ENCODE measurements at places on chromosomes 4 and X.

DNA sequence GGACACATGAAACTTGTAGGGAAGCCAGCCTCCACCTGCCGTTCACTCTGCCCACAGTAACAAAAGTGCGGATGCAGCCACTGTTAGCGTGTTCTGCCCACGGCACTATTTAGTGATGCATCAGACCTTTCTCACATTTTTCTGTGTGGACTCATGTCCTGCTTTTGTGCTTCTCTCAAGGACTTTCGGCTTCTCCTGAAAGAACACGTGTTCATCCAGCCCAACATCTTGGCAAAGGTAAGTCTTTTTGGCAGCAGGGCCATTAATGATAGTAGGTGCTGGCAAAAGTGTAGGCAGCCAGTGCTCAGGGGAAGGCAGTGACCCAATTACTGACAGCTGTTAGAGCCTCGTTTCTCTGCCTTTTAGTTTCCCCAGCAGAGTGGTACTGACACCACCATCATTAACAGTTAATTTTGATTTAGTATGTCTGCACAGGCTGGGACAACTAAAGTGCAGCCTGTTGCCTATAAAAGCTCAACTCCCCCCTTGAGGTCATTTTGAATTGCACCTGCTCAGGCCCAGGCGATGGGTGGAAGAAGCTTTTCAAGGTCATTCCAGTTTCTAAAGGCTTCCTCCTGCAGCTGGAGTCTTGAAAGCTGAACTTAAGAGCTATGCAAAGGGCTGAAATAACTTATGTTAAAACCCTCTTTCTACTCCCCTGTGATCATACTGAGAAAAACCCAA is 54.5 kb upstream of the HPSE start:
- no peak for DNase-seq

DNA sequence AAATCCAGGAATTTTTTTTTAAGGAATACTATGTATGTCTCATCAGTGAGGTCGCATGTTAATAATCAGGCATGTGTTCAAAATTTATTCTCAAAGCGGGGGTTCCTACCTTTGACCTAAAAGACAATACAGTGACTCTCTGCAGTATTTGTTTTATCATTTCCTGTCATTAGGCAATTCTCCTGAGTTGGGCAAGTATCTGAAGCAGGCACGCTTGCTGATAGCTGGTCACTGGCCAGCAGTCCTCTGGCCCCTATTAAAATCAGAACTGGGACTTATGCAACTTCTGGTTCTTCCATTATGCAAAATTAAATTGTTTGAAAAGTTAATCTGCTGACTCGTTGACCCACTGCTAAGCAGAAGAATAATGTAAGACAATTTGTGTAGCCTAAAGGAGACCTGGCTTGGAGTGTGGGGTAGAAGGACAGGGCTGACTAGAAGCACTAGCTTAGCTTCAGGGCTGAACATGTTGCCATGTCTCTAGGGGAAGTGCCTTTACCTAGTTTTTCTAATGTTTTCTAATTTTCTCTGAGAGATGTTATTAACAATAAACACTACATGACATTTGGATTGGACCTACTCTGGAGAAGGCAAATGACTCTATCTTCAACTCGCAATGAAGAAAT is 36.0 kb upstream of the GABRA2 start:
- no peak for DNase-seq

DNA sequence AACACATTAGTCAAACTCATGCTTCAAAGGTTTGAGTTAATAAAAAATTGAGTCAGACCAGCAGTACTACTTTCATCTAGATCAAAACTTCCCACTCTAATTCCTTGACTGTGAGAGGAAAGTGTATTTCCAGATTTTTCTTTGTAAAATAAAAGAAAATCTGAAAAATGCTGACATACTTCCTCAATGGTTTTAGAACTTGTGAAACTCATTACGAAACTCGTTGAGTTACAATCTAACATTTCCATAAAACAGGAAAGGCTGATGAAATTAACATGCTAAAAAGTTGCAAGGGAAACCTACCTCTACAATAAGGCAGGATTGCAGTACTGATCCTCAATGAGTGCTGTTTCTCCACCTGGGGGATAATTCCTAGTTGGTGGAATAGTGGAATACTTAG is 217.8 kb upstream of the HCCS start:
- no peak for DNase-seq

DNA sequence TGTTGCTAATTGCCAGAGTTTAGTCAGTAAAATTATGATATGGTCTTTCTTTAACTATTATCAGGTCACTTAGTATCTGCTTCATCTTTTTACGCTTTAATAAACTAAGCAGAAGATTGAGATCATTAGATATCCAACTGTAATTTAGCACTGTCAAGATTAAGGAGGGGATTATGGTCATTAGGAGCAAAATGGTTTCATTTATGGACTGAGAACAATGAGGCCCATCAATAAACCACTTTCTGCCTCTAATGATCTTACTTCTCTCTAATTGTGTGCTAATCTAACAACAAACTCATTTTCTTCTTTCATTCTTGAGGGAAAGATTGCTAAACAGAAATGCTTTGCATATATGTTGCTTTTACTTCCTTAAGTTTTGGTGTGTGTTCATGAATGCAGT is 340.4 kb downstream of the RPA4 start:
- DNase-seq, result no peak

GRCh38 chr4:188091-188490 is 63.8 kb downstream of the ZNF718 start:
- no peak for DNase-seq

- DNase-seq, result peak; percentile 76
These were observed 183.2 kb downstream of the FBXW7 start for GRCh38 chr4:152352622-152353116.

GRCh38 chr4:24980064-24980690 is 50.6 kb downstream of the LGI2 start:
- DNase-seq, result peak; percentile 42

GRCh38 chrX:57453901-57454300 is 137.9 kb upstream of the ZXDB start:
- DNase-seq, result peak; percentile 11

GRCh38 chrX:6053141-6053540 is 175.5 kb downstream of the NLGN4X start:
- DNase-seq, result peak; percentile 37

GRCh38 chrX:71660562-71661416 is 6.6 kb upstream of the LOC101059915 start:
- no peak for DNase-seq

DNA sequence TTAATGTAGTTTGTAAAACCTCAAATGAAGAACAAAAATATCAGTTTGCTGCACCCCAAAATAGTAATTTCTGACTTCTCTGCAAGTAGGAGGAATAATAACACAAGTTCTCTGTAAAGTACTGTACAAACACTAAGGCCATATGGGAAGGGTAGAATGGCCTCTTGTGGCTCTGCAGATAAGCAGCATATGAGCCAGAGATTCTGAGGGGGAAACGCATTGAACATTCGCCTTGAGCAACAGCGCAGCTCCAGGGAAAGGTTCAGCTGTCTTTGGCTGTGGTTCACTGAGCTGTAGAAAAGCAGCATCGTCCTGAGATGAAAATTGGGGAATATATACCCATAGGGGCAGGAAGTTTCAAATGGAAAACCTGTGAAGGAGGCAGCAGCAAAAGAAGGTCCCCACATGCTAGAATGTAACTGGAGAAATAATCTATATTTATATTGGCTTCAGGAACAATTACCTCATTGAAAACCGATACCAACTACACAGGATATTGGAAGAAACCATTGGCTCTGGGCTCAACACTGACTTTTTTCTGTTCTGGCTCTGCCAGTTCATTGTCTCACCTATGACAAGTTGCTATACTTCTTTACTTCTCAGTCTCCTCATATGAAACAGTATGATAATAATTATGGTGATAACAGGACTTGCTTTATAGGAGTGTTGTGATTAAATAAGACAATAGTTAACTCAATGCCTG is 357.6 kb upstream of the CPEB2 start:
- DNase-seq, result no peak

DNA sequence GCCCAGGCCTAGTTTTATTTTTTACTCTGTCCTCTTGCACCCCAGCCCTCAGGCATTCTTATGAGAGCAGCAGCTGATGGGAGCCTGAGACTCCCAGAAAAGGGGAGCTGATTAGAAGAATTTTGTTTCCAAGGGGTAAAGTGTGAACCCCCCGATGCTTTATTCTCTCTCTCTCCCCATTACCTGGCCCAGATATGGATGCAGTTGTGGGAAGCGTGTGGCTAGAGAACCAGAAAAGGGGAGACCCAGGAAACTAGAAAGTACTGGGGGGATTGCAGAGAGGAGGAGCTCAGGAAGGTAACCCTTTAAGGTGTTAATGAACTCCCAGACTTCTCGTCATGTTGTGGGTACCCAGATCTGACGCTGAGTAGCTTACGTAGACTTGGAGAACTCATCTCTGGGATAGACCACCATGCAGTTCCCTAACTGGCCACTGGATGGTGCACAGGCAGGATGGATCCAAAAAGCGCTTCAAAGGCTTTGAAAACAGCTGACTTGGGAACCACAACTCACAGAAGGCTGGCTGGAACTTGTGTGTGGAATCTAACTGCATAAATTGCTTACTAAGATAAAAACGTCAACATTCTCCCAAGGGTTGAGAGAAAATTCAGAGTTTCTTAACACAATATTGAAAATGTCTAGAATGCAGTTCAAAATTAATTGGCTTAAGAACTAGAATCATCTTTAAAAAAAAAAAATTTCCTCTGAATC is 64.7 kb downstream of the TBC1D14 start:
- peak; percentile 52 for DNase-seq

DNA sequence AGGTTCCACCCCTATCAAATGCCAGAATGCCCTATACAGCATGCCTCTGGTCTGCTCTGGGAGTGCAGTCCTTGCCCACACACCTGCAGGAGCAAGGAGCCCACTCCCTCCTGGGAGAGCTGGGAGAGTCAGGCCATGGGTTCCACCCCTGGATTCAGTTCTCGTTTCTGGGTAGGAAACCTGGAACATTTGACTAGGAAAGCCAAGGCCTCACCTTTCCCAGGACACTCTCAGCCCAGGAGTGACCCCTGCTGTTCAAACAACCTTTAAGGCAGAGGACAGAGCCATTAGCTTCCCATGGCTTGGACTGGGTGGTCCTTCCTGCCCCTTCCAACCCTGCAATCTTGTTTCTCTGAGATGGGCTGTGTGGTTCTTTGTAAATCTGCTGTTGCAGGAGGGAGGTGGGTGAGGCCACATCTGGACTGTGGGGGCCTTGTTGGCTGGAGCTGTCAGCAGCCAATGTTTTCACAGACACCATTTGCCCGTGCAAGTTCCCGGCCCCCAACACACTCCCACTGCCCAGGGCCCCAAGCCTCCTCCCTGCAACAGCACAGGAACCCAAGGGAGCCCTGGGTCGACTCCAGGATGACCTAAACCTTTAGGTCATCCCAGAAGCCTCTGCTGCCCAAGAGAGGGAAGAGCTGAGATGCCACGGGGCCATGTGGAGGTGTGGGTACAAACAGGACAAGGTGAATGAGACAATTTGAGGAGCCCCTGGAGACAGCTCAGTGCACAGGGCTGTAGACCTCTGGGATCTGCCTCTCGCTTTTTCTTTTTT is 104.4 kb downstream of the PJA1 start:
- DNase-seq, result no peak

DNA sequence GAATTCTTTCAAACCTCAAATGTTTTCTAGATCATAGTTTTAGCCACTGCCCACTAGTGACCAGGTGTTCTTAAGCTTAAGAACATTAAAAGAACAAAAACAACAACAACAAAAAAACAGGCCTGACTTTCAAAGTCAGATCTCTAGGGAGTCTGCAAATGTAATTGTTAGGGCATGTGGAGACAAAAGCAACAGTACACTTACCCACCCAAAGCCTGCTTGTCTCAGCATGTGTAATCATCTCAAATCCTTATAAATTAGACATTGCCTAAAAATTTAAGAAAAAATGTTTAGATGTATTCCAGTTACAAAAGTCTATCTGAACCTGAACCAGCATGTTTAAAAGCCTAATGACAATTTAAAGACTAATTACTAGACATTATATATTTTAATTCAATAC is 79.9 kb downstream of the SLC7A11 start:
- DNase-seq, result no peak

DNA sequence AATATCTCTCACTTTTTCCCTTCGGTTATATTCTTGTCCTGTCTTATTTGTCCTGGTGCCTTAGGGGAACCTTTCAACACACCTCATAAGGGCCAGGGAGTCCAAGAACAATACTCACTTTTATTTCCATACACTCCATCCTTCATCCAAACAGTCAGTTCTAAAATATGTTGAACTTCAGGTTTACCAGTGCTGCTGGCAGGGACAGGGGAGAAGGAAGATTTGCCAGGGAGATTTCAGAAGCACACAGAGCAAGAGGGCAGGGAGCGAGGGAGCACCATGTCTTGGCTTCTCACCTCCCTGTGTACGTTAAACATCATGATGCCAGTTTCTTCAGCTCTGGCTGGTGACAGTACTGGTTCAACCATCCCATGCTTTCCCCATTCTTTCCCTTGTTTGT is 631.1 kb upstream of the FAT1 start:
- no peak for DNase-seq
